Smooth muscle cell of the pulmonary artery (primary cell): ENCODE measurements at places on chromosomes 7 and 10. TPM values are rescaled to one million over a fixed set of nuclear protein-coding genes. Genes with fewer than 3 reads are reported as not detected.

The PRSS37 gene
- total RNA-seq = not detected in 2 replicates

The SEMA4G gene
- total RNA-seq = 2.2 and 3.0 TPM in 2 replicates

The GAD2 gene
- not detected in 2 replicates for total RNA-seq

The TNS3 gene
- total RNA-seq = 74.0 and 99.2 TPM in 2 replicates

The SGCE gene
- total RNA-seq = 43.2 and 116 TPM in 2 replicates

The SLC37A3 gene
- total RNA-seq = 48.8 and 68.7 TPM in 2 replicates

The AGBL3 gene
- 0.66 and 0.91 TPM in 2 replicates for total RNA-seq

The CYCS gene
- total RNA-seq = 34.7 and 43.6 TPM in 2 replicates

The AP3M1 gene
- 35.7 and 47.2 TPM in 2 replicates for total RNA-seq

The MYH16 gene
- not detected in 2 replicates for total RNA-seq

The PON3 gene
- total RNA-seq = 0.13 TPM in 1 of 2 replicates, not detected in the other

The PODXL gene
- 1.6 and 23.8 TPM in 2 replicates for total RNA-seq

The CCSER2 gene
- 30.2 and 32.5 TPM in 2 replicates for total RNA-seq

The AGAP5 gene
- 4.0 and 4.8 TPM in 2 replicates for total RNA-seq

The TES gene
- total RNA-seq = 31.2 and 64.1 TPM in 2 replicates

The STAG3 gene
- 0.99 and 2.2 TPM in 2 replicates for total RNA-seq

The CALHM3 gene
- not detected in 2 replicates for total RNA-seq

The LIPJ gene
- total RNA-seq = not detected in 2 replicates

The ITGA8 gene
- 43.7 and 210 TPM in 2 replicates for total RNA-seq

The CTBP2 gene
- 87.4 and 93.8 TPM in 2 replicates for total RNA-seq

The TAS2R5 gene
- 1.6 and 2.1 TPM in 2 replicates for total RNA-seq

The HGF gene
- total RNA-seq = 51.1 and 342 TPM in 2 replicates
